Dorsolateral prefrontal cortex (tissue), 122 donors: ENCODE measurements at places on chromosomes 1 and 21. TPM values are rescaled to one million over a fixed set of nuclear protein-coding genes. Genes with fewer than 3 reads are reported as not detected.

- no peak for DNase-seq
Observed at GRCh38 chr1:14625996-14626395, 27.5 kb downstream of the KAZN start.

DNA sequence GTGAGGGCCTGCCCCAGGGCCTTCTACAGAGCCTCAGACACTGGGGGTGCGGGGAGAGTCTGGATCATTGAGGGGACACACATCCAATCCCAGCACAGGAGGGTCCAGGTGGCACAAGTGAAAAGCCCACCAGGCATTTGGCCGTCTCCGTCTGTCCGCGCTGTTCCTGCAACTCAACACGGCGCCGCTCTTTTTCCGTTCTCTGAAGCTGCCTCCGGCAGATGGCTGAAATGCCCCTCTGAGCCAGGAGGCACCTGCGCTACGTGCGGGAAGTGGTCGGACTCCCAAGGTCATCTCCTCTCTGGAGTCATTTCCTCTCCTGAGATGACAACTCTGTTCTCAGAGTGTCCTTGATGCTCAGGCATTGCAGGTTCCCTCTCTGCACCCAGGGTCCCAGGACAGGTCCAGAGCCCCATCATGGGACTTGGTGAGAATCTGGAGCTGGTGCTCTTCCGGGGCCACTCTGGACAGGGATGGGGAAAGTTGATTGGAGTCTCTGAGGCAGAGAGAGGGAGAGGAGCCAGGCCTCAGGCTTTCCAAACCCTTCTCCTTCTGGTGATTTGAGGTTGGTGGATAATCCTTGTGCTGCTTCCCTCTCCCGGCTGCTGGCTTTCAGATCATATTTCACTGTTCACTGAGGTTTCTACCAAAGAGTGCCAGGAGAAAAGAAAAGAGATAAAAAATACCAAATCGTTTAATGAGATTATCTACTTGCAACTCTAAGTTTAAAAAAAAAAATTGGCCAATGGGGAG lies 14.0 kb upstream of the MIXL1 start:
- no peak for DNase-seq

DNA sequence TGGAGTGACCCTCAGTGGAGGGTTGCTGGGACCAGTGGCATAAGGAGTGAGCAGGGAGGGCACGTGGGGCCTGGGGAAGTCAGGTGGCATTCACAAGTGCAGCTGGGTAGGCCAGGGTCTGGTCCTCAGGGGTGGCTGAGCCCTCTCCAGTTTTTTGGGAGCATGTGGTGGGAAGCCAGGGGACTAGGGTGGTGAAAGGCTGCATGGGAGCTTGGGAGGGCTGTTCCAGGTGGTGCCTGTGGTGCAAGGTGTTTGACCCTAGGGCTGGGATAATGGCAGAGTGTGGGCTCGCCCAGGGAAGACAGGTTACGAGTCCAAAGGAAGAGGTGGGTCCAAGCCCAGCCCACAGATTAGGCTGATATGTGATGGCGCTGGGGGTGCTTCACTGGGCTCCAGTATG lies 30.5 kb downstream of the MAN1C1 start:
- DNase-seq: no peak

GRCh38 chr1:1629430-1630190 lies 2.4 kb upstream of the MMP23B start:
- no peak for DNase-seq

DNA sequence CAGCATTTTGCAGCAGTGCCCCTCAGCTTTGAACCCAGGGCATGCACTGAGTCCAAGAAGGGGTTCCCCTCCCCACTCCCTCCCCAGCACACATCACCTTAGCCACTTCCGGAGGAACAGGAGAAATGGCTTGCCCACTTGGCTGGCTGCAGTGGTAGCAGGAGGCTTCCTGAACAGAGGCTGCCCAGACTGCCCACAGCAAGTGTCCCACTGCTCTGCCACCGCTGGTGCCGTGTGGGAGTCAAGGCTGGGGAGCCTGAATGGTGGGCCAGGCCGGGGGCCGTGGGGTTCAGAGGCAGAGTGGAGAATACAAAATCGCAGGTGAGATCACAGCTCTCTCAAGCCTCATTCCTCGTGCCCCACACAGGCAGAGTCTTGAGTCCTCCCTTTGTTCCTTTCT lies 34.5 kb downstream of the CD247 start:
- DNase-seq: no peak

DNA sequence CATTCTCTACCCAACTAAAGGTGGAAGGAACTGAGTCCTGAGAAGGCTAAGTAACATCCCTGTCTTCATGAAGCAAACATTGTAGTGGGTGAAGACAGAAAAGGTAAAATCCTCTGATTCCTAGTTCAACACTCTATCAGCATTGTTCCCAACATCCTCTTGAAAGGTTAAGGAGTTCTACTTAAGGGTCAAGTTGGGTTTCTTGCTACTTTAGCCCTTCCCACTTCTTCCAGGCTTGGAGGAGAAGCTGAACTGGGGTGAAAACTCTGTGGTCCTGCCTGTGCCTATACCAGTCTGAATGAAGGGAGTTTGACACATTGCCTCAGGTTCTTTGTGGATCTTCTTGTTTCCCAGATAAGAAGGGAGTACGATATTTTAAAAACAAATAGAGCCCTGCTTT lies 54.1 kb downstream of the ATP2B4 start:
- DNase-seq: no peak

GRCh38 chr1:94988356-94988755 lies 61.4 kb upstream of the CNN3 start:
- DNase-seq: no peak

- DNase-seq: no peak
Observed at GRCh38 chr1:161091093-161091492, 1.7 kb upstream of the NECTIN4 start.

DNA sequence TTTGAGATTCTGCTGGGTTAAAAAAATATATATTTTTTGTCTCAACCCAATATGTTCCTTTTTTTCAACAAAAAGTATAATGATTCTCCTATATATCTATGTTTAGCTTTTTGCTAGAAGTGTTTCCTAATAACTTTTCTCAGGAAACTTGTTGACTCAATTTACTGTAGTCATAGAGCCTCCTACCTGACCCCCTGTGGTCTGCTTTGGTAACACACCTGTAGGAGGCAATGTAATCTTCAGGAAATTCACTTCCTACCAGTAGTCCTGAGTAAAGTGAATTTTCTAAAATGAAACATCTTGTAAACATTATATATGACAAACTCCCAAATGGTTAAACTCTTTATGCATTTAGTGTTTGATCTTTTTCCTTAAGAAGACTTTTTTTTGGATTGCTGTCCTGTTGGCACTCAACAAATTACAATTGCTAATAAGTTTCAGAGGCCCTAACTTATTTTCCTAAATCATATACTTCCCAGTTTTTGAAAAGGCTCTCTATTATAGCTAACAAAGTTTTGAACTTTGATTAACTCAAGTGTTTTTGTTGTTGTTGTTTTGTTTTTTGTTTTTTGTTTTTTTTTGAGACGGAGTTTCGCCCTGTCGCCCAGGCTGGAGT lies 118.3 kb downstream of the OLFML2B start:
- DNase-seq: no peak

KCNC4 gene
- 43.1 TPM for total RNA-seq

KCNE2 gene
- total RNA-seq: not detected
